Hepatic stellate cell (primary cell): ENCODE measurements at places on chromosomes 2 and 18.

DNA sequence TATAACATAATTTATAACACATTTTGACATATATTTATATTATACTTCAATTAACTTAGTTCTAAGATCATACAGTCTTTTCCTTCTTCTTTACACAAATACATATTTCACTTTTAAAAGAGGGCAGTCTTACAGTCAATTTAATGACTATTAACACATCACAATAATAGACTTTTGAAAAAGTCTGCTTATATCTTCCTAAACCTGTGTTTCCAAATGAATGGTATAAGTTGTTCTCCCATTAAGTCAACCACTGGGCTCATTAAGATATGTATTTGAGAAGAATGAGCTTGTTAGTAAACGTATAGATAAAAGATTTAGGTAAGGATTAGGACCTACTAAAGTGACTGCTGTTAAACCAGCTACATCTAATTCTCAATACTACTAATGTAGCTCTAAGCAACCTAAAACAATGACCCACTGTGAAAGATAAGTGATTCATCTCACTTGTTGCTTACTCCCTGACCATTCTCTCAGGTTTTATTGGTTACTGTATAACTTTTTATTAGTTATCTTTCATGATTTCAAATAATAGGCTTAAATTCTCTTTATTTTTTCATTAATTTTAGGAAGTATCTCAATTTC lies 27.0 kb downstream of the SLC40A1 start:
- no peak for DNase-seq

DNA sequence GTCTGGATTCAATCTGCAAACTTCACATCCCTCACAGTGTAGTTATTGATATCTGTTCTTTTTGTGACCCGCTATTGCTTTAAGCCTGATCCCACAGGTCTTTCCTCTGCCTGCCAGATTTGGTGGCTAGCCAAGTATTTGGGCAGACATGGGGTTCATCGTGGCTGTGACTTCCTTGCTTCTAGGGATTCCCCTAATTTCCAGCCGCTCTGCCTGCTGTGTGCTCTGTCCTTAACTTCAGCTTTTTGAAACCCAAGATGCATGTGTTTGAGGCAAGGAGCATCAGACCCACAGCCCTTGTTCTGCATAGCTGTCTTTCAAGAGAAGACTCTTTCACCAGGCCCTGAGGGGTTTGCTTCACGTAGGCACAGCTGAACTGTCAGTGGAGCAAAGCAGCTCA lies 54.2 kb downstream of the NCAPH start:
- no peak for DNase-seq

GRCh38 chr18:45837283-45838070 lies 12.0 kb downstream of the SIGLEC15 start:
- DNase-seq = no peak

GRCh38 chr2:223815884-223816570 lies 21.4 kb downstream of the AP1S3 start:
- no peak for DNase-seq

DNA sequence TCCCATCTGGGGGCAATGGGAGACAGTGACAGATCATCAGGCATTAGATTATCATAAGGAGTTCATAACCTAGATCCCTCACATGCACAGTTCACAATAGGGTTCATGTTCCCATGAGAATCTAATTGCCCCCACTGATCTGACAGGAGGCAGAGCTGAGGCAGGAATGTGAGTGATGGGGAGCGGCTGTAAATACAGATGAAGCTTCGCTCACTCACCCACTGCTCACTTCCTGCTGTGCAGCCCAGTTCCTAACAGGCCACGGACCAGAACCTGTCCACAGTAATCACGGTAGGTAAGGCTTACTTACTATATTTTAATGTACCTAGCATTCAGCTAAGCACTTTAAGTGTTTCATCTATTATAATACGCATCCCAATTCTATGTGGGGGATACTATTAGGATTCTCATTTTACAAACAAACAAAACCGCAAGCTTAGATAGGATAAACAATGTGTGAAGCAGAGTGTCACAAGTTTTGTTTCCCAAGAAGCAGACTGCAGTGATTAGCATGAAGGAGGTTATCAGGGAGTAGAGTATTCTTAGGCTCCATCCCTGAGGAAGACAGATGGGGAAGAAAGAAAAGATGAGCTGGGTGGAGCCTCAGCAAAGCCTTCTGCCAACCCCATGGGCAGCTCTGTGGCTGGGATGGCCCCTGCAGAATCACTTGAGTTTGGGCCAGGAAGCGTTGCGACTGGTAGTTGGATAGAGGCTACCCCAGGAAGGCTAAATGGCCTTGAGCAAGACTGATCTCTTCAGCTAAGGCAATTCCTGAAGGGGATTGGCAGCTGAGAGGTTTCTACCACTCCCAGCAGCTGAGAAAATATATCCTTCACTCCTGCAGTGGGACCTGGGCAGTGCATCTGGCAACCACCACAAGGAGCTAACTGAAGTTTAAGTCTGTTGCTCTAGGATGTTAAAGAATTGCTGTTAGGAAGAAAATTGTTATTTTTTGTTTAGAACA lies 133.1 kb downstream of the MREG start:
- no peak for DNase-seq

GRCh38 chr18:12963069-12963468 lies 15.3 kb downstream of the SEH1L start:
- no peak for DNase-seq

DNA sequence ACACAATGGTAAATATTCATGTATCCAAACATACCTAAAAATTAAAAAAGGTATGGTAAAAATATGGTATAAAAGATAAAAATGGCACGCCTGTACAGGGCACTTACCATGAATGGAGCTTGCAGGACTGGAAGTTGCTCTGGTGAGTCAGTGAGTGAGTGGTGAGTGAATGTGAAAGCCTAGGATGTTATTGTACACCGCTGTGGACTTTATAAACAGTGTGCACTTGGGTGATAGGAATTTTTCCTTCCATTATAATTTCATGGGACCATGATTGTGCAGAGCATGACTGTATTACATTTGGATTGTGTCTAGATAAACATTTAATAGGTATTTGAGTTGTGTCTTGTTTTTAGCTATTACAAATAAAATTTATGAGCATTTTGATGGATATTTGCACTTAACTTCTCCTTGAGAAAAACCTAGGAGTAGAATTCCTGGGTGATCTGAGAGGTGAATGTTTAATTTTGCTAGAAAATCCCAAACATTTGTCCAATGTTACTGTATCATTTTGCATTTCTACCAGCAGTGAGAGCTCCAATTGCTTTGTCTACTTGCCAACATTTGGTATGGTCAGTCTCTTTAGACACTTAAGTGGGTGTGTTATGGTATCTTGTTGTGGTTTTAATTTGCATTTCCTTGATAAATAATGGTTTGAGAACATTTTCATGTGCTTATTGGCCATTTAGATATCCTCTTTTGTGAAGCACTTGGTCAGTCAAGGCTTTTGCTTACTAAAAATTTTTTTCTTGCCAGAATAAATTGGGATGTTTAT lies 81.7 kb downstream of the BCL2L11 start:
- no peak for DNase-seq

DNA sequence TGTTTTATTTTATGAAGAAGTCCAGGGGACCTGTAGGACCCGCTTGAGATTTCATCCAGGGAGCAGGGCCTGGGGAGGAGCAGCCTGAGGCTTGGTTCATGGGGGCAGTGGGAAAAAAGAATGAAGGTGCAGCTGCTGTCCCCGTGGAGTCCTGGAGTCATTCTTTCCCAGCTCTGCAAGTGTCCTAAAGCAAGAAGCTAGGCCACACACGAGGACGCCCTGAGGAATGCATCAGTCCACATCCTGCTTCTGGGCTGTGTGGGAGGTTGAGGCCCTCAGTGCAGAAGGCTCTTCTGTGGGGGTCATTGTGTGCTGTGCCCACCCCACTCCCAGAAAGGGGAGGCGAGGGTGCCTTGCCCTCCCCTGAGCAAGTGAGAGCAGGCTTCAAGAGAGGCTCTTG lies 179.9 kb upstream of the HS6ST1 start:
- no peak for DNase-seq

GRCh38 chr18:79526468-79527460 lies 131.0 kb downstream of the NFATC1 start:
- DNase-seq = no peak

GRCh38 chr2:143728498-143728897 lies 599.3 kb downstream of the ARHGAP15 start:
- DNase-seq = no peak

DNA sequence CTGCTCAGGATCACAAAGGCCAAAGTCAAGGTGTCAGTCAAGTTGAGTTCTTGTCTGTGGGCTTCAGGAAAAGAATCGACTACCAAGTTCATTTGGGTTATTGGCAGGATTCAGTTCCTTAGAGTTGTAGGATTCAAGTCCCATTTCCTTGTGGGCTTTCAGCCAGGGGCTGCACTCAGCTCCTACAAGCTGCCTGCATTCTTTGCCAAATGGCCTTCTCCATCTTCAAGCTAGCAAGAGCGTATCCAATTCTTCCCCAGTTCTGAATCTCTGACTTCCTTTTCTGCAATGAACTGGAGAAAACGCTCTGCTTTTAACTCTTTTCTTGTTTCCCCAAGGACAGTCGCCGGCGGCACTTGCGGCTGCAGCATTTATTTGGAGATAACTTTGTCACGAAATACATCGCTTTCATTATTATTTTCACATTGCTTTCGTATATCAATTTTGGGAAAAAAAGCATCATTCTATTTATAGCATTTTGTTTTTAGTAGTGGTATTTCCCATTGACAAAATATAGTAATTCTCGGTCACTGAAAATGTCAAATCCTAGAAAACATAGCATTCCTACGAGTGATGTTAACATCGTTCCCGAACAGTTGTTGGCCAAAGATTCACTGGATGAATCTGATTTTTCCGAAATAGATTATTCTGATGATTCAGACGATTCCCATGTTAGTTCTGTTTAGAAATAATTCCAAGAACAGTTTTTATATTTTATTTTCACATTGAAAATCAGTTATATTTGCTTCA lies 59.6 kb upstream of the SERPINE2 start:
- no peak for DNase-seq

GRCh38 chr18:55418439-55418838 lies 169.6 kb downstream of the TCF4 start:
- no peak for DNase-seq

GRCh38 chr2:18639756-18640453 lies 50.5 kb upstream of the NT5C1B start:
- DNase-seq = no peak

DNA sequence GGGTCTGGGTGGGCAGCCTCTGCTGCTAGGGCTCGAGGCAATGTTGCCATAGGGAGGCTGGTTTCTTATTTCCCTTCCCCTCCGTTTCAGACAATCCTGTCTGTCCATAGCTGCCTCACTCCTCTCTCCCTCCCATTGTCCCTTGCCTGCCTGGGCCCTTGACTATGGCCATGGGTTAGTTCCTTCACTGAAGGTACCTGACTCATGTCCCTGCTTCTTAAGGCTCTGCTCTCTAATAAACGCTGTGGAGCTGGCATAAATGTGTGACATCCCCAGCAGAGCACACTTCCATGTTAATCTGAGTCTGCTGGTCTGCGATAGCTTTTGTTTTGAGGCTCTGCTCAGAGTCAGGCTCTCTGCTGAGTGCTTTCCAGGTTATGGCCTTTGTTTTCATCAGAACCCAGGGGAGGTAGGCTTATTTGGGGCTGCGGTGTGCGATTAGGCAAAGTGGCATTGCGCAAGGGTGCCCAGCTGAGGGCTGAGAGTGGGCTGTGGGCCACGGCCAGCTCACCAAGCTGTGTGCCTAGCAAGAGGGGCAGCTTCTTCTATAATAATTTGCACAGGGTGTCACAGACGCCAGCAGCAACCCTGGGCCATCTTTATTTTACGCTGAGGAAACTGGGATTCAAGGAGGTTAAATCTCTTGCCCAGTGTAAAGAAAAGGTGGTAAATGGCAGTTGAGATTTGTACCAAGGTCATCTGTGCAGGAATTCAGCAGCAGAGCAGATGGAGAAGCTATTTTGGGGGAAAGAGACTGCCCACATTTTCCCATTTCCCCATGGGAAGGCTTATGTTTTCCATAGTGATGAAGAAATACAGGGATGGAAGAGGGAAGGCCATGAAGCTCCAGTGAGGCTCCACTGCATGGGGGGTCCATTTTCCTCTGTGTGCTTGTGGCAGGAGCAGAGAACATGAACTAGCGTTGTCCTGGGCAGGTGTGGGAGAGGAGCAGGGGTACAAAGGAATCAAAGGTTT lies 25.6 kb downstream of the MRPL33 start:
- DNase-seq = no peak

- DNase-seq = peak; percentile 45
Observed at GRCh38 chr18:48667276-48668254, 128.7 kb downstream of the CTIF start.

- DNase-seq = no peak
Observed at GRCh38 chr18:68925268-68925667, 127.4 kb downstream of the CCDC102B start.

DNA sequence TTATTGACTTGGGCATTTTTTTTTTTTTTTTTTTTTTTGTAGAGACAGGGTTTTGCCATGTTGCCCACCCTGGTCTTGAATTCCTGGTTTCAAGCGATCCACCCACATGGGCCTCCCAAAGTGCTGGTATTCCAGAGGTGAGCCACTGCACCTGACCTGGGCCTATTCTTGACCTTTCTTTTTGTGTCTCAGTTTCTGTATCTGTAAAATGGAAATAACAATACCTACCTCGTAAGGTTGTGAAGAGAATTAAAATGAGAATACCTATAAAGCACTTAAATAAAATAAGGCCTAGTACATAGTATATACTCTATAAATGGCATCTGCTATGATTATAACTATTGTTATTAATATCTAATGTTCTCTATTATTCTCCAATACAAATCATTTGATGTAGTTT lies 15.7 kb downstream of the MAP4K3 start:
- no peak for DNase-seq

GRCh38 chr2:238563551-238563950 lies 136.8 kb downstream of the ASB1 start:
- no peak for DNase-seq

DNA sequence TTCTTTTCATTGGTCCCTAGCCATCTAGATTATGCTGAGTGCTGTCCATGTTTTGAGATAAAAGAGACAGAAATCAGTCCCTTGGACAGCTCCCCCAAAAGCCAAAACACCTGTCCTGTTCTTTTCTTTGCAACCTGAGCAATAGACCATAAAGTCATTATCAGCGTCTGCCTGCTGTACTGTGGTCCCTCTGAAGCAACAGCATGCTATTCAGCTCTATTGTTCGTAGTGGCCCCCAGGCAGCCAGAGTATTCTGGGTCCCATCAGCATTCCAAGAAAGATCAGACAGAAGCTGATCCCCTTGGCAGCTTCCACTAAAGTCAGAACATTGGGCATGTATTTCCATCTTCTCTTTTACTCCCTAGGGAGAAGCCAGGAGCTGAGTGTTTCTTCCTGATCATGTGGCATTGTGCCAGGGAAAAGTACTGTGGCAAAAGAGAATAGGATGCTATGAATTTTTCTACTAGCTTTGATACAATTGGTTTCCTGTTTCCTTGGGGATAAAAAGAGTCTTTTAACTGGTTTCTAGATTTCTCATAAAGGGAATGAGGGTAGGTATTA lies 33.6 kb upstream of the ZSWIM2 start:
- DNase-seq = no peak

DNA sequence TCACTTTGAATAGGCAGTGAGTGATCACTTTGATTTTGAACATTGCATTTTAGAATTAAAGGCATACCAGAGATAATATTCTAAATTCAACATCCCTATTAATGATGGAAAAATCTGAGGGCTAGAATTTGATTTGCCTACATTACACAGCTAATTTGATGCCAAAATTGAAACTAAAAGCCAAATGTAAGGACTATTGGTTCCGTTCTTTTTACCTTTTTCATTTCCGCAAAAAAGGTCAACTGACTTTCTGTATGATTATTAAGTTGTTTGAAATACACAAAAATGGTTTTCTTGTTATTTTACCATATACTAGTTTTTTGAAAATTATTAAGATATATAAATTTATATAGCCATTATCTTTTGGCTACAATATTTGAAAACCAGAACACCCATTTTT lies 117.5 kb downstream of the SCN3A start:
- DNase-seq = no peak
